ENCODE measurements at places on chromosomes 16 and 17.

- no peak for DNase-seq
Observed at GRCh38 chr16:55179852-55180585, 144.0 kb upstream of the IRX6 start.

GRCh38 chr17:74778960-74779359 is 2.8 kb upstream of the NAT9 start:
- no peak for DNase-seq

- peak; percentile 43 for DNase-seq
Observed at GRCh38 chr17:81396722-81397313, 1.6 kb downstream of the BAHCC1 start.

DNA sequence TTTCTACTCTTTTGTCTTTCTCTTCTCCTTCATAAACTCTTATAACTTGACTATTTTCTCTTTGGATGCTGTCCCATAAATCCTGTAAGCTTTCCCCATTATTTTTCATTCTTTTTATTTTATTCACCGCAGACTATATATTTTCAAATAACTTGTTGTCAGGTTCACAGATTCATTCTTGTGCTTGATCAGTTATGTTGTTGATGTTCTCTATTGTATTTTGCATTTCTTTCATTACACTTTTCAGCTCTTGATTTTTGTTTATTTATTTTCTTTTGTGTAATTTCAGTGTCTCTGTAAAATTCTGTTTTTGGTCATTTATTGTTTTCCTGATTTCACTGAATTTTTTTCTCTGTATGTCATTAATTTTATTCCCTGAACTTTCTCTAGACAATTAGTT is 49.2 kb downstream of the EFCAB13 start:
- DNase-seq, result no peak

GRCh38 chr16:80637621-80638020 is 96.8 kb downstream of the DYNLRB2 start:
- no peak for DNase-seq

- peak; percentile 74 for DNase-seq
Observed at GRCh38 chr16:10521681-10522274, 58.6 kb downstream of the EMP2 start.

- DNase-seq, result no peak
Observed at GRCh38 chr17:40663252-40663651, 1.7 kb downstream of the KRT222 start.

- DNase-seq, result no peak
Observed at GRCh38 chr17:83010206-83011200, 68.9 kb upstream of the METRNL start.

DNA sequence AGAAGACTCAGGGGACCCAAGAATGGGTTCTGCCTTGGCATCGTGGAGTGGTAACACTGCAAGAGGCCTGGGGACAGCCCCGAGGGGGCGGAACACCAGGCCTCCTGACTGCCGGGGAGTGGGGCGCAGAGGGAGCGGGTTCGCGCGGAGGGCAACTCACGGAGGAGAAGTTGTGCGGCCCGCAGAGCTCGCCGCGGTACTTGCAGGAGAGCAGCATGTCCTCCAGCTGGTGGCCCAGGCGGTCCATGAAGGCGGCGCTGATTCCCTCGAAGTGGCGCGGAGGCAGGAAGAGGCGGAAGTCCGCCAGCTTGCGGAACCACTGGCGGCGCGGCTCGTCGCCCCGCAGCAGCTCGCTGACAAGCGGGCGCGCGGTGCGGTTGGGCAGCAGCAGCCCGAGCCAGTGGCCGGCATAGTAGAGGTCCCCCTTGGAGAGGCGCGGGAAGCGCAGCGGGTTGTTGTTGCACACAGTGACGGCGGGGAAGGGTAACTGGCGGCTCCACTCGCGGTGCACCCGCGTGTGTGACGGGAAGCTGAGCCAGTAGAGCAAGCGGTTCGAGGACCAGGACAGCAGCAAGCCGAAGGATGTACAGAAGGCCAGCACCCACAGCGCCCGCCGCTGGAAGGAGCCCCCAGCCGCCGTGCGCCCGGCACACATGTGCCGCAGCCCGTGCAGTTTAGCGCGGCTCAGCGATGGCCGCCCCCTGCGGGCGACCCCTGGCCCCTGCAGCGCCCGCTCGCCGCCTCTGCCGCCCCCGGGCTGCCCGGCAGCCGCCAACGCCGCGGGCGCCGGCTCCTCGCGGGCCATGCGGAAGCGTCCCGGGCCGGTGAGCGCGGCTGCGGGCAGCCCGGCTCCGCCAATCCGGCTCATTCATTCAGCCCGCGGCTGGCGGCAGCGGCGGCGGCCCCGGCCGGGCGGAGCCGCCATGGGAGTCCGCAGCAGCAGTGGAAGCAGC is 1.6 kb downstream of the ASIC2 start:
- DNase-seq, result no peak

DNA sequence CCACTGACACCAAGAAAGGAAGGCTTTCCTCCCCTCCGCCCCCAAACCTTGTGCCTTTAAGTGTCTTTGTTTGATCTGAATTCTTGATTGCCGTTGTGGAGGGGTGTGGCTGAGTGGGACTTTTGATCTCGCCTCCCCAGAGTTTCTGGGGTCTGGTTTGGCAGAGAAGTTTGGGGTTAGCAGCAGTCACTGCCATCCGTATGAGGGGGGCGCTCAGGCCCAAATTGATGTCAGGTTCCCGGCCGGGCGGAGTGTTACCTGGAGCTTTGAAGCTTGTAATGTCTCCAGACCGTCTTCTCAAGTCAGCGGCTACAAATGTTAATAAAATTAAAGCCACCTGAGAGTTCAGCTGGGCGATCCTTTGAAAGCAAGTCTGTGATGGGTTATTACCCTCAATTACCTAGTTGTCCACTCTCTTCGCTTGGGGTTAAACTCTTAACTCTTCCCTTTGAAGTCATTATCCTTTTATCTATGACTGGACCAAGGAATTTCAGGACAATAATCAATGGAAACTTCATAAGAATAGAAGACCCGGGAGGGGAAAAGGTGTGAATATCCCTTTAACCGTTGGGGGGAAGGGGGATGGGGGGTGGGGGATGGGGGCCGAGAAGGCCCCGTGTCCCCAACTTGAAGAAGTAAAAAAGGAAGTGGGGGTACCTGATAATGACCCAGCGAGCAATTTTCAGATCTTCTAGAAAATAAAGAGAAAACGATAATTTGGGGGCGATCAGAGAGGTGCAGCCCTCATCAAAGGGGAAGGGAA is 31.8 kb upstream of the AXIN2 start:
- DNase-seq, result no peak

GRCh38 chr16:9457215-9457614 is 365.8 kb downstream of the HAPSTR1 start:
- DNase-seq, result no peak

GRCh38 chr17:73170324-73170723 is 5.5 kb downstream of the SSTR2 start:
- DNase-seq, result no peak

DNA sequence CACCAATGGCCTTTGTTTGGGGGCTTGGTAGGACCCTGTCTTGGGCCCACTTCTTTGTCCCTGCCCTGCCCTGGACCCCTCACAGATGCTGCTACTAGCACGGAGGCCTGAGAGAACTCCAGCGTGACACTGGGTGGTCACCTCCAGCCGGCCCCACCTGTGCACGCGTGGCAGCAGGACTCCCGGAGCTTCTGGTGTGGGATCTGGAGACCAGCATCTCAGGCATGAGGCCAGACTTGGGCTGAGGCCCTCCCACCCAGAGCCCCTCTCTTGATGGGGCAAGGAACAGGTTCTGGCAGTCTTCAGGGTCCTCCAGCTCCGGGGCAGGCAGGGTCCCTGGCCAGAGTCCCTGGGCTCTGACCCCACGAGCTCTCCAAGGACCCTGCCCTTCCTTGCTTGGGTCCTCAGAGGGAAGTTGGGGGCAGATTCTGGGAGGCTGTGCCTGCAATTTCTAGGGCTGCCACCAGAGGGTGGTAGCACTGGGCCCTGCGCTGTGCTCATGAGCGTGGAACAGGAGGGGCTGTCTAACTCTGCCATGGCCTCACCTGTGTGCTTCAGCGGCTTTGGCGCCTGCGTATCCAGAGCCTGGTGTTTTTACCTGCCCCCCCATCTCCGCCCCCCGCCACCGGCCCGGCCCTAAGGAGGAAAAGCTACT is 3.1 kb upstream of the BAIAP3 start:
- no peak for DNase-seq

GRCh38 chr17:67718325-67718941 is 697 bp downstream of the NOL11 start:
- DNase-seq, result no peak

- DNase-seq, result no peak
Observed at GRCh38 chr17:32805029-32805976, 71.6 kb downstream of the MYO1D start.

- peak; percentile 60 for DNase-seq
Observed at GRCh38 chr17:73196500-73196899, 3.6 kb downstream of the COG1 start.

- DNase-seq, result no peak
Observed at GRCh38 chr17:20203018-20203417, 193.9 kb downstream of the SPECC1 start.

DNA sequence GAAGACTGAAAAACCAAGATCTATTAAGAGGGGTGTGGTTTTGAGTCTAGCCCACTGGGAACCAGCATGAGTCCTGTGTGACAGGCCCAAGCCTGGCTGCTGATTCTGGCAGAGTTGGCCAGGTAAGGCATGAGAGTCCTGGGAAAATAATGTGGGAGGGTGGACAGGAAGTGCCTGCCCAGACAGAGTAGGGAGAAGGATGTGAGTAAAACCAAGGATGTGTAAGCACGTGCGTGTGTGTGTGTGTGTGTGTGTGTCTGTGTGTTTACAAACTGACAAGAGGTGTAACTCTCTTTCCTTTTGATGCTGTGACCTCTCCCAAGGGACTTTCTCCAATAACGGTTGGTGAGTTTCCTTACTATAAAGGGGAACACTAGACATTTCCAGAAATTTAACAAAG is 15.6 kb upstream of the TEX2 start:
- DNase-seq, result no peak
